ENCODE measurements at places on chromosomes 7 and 10.
A peak's percentile ranks its signal among the peaks of the same experiment; 100 is the strongest.

GRCh38 chr7:145779140-145779539 lies 337.5 kb upstream of the CNTNAP2 start:
- no peak for DNase-seq

GRCh38 chr7:136685501-136686173 lies 182.8 kb upstream of the CHRM2 start:
- DNase-seq = no peak

DNA sequence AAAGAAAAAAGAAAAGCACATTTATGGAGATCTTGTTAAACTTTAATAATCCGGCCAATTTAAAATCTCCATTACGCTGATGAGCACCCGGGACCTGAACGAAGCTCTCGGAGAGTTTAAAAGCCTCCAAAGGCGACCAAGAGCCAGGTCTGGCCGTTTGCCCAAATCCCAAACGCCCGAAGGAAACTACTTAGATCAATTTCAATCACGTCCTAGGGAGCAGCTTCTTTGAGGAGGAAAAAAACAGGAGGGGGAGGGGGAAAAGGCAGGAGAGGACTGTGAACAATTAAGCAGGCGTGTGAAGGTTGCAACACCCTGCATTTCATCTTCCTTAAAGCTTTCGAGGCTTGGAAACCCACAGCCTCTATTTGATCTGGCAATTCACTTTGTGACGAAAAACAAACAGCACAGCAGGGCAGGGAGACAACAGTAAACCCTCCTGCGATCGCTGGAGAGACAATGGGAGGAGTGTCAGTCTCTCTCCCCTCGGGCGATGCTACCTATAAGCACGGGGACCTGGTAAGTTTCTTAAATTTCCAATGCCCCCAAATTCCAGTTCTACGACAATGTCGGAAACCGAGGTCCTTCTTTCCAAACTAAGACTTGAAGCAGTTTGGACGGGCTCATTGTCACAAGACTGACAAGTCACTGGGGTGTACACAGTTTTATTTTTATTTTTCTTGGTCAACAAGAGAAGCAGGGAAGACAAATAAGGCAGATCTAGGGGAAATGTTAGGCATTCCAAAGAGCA lies 1.2 kb downstream of the KLF6 start:
- DNase-seq = peak; percentile 53

DNA sequence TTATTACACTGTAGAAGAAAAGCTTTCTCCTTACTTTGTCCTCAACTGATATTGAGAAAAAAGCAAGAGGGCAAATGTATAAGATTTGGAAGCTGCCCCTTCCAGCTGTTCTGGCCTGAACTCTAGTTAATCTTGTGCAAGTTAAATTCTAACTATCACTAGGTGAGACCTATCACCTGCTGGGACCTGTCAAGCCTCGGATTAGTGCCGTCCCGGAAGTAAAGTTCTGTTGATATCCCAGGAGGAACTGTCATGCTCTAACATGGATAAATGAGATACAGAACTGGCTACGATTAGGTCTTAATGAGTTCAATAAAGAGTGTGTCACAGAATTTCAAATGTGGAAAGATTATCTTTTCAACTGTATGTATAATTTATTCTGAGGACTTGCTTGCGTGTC lies 1.2 kb upstream of the BPGM start:
- DNase-seq = no peak

GRCh38 chr7:106611911-106612310 lies 49.0 kb downstream of the CCDC71L start:
- no peak for DNase-seq

GRCh38 chr10:2989292-2989947 lies 77.9 kb upstream of the PFKP start:
- DNase-seq = no peak

- DNase-seq = no peak
Observed at GRCh38 chr10:24616536-24616935, 107.2 kb downstream of the ARHGAP21 start.

GRCh38 chr10:1538121-1538520 lies 199.2 kb downstream of the ADARB2 start:
- no peak for DNase-seq

DNA sequence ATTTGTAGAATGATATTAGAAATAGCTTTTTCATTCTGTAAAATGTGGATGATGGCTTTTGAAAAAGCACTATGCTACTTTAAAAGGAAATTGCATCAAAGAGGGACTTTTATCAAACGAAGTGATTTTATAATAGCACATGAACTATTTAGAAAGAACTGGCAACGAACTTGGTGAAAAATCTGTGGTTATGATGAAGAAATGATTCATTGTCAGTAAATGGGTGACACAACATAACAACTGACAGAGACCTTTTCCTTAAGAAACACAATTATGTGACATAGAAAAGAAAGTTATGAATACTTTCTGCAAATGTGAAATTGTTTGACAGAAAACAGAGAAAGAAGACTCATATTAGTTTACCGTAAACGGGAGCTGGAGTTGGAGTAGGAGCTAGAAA lies 60.7 kb upstream of the LAMB4 start:
- no peak for DNase-seq

- DNase-seq = no peak
Observed at GRCh38 chr7:42020061-42020460, 216.9 kb downstream of the GLI3 start.

DNA sequence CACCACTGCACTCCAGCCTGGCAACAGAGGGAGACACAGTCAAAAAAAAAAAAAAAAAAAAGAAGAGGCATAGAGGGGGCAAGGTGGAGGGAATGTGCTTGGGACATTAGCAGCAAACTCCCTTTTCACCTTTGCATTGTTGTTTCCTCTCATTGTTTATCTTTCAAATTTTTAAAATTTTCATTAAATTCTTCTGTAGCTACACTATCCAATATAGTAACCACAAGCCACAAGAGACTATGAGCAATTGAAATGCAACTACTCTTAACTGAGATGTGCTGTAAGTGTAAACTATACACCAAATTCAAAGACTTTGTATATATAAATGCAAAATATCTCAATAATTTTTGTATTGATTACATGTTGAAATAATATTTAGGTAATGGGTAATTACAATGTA lies 43.4 kb downstream of the EBLN1 start:
- no peak for DNase-seq

DNA sequence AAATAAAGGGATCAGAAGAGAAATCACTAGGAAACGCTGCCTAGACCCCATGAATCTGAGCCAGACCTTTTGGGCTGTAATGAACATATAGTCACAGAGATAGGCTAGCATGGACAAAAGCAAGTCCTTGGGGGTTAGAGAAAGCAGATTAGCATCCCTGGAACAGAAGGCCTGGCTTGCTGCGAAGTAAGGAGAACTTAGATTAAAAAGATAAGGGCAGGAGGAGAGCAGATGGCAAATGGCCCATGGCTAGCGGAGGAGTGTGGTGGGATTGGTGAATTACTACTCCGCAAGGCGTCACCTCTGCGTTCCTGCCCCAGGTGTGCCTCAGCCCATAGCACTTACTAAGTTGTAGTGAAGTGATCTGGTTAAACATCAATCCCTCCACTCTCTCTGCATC lies 92.3 kb upstream of the ZNF438 start:
- no peak for DNase-seq

DNA sequence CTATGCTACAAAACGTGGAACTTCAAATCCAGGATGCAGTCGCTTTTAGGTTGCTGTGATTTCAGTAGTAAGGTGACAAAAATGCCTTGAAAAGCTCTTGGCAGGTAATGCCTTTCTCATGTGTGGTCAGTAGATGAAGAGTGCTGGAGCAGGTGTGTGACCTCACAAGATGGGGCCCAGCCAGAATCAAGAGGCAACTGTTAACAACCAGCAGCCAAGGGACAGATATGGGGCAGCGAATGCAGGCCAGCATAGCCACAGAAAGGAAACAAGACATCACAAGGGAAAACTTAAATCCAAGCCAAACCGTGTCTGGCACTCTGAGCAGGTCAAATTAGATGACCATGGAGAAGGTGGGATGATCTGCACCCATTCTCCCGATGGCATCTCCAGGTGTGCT lies 12.3 kb downstream of the HUS1 start:
- no peak for DNase-seq

DNA sequence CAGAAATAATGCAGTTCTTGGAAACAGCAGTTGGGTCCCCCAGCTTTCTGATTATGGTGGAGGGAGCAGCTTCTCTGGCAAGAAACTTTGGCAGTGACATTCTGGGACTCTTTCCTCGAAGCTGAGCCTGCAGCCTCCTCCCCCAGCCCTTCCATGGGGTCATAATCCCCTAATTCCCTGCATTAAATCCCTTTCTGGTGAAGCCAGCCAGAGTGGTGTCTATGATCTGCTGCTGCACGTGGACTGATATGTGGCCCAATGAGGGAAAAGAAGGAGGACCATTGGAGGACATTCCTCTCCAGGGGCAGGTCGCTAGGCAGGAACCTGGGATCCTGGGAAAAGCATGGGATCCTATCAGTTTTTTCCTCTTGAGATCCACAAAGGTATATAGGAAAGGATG lies 470.5 kb downstream of the RPS24 start:
- no peak for DNase-seq

DNA sequence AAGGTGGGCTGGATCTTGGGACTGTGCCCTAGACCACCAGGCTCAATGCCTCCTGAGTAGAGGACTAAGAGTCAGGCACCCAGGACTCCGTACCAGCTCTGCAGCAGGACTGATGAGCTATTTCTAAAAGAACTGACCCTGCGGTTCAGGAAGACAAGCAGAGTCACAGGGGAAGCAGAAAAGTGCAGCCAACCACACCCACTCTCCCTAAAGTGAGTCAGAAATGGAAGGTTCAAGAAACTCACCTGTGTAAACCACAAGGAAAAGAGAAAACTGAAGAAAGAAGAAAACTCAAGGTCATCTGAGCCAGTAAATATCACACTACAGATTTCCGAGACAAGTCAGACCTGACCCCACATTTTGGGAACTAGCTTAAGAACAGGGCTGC lies 2.5 kb downstream of the PARP12 start:
- no peak for DNase-seq

DNA sequence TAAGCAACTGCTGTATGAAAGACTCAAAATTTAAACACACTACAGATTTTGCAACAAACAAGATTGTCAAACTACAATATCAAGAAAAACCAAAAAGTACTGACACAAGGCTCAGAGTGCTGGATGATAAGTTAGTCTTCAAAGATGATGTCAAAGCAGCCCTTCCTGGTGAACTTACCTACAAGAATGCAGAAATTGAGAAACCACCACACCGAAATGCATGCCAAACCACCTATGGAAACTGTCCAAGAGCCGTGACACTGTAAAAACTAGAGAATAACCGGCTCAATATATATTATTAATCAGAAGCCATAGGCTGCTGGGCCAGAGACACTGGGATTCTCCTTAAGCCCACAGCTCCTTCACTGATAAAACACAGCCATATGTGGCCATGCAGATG lies 25.3 kb downstream of the DENND11 start:
- no peak for DNase-seq

GRCh38 chr10:78524342-78524741 lies 490.7 kb downstream of the RPS24 start:
- no peak for DNase-seq

DNA sequence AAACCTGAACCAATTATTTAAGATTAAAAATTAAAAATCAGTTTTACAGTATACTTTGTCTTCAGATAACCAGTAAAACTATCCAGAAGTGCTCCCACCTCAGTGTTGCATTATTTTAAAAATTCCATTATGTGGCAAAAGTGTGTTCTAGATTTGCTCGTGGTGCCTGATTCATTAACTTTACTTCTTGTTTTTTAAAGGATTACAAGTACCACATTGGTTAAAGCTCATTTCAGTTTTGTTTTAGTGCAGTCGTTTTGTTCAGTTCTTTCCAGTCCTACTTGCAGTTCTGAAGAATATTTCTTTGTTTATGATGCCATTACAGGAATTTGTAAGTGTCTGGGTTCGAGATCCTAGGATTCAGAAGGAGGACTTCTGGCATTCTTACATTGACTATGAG lies 69.0 kb downstream of the SNX10 start:
- DNase-seq = no peak

GRCh38 chr7:130150587-130150986 lies 54.6 kb downstream of the TMEM209 start:
- DNase-seq = no peak

DNA sequence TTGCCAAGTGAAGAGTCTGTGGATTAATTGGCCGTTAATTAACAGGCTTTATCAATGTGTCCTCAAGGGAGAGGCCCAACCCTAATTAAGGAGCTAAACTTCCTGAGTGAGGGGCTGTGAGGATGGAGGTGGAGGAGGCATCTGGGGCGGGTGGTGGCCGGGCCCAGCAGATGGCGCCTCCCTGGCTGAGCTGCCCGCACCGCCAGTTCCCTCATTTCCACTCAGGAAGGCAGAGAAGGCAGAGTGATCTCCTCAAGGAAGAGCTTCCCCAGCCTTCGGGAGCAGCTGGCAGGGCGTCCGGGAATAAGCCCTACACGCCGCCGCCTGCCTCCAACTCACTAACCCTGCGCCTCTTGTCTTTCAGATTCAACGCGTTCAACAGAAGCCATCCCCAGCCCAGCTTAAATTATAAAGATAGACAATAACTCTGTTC lies 112.2 kb downstream of the CYTH3 start:
- DNase-seq = no peak

- no peak for DNase-seq
Observed at GRCh38 chr10:131847241-131847783, 53.5 kb upstream of the PPP2R2D start.

DNA sequence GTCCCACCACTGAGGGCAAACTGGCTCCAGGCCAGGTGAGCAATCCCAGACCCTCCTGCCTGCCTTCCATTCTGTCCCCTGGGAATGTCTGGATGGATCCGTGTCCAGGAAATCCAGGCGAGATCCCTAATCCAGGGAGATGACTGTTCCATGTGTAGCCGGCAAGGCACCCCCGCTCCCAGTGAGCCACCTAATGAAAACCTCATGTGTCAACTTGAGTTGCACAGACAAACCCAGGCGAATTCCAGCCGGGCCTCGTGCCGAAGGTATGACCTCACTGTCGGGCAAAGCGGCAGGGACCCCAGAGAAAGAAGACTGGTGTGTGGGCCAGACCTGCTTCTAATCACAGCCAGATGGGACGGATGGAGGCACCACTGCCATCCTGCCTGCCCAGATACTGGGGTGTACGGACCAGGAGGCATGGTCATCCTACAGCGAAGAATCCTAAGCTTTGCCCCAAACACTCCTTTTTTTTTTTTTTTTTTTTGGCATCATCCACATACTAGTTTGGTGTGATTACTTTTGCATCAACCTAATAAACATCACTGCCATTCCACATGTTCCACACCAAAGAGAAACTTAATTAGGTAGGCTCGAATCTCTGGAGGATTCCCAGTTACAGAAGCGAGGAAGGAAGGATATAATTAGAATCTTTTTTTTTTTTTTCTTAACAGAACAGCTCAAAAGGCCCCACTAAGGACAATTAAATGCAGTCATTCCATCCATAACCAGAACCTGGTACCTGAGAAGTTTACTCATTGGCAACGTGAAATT lies 313.1 kb downstream of the CALN1 start:
- DNase-seq = no peak

- DNase-seq = no peak
Observed at GRCh38 chr10:110221044-110221720, 13.8 kb downstream of the MXI1 start.

- no peak for DNase-seq
Observed at GRCh38 chr10:81820418-81820817, 54.6 kb upstream of the NRG3 start.
